ENCODE measurements at places on chromosomes 6 and 20.

GRCh38 chr6:115717472-115717871 is 343.2 kb downstream of the FRK start:
- DNase-seq, result no peak

- DNase-seq, result peak; percentile 7
Measured at GRCh38 chr6:49453221-49453620, 9.8 kb downstream of the MMUT start.

- no peak for DNase-seq
Measured at GRCh38 chr6:38179300-38179699, 359.8 kb downstream of the ZFAND3 start.

DNA sequence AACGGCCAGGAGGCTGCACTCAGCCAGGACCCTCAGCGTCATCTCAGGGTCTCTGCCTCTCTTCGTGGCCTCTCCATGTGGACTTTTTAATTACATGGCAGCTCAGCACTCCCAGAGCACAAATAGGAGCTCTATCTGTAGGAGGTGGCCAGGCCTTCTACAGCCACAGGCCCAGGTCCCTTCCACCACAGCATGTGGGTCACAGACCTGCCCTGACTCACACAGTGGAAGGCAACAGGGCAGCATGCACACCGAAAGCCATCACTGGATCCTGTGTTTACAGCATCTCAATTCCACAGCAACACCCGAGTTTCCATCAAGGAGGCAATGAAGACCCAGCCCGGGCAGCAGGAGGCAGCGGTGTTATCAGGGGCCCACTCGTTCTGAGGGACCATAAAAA is 65.8 kb upstream of the CD93 start:
- no peak for DNase-seq

DNA sequence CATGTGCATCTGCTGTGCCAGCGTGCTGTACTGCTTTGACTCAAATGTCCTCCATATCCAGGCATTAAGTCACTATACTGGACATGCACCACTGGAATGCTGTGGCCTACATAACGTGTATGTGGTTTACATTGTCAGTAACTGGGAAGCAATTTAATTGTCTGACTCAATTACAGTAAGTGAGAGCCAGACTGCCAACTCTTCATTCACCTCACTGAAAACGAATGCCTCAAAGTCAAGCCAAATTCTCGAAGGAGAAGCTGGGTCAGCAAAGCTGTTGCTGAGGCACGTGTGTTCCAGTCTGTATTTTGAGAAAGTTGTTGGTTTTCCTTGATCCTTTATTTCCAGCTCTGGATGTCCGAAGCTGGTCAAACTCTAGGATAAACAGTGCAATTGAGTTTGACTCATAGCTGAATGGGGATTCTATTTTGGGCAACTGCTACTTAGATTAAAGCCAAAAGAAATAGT is 534.3 kb downstream of the COL12A1 start:
- peak; percentile 78 for DNase-seq

GRCh38 chr20:57627339-57627738 is 7.1 kb upstream of the ZBP1 start:
- DNase-seq, result no peak

GRCh38 chr6:8064638-8065518 is 689 bp upstream of the BLOC1S5 start:
- DNase-seq, result no peak

GRCh38 chr20:37283530-37284195 is 5.8 kb upstream of the MANBAL start:
- DNase-seq, result no peak

- DNase-seq, result no peak
Measured at GRCh38 chr6:119043783-119044182, 34.7 kb downstream of the FAM184A start.

DNA sequence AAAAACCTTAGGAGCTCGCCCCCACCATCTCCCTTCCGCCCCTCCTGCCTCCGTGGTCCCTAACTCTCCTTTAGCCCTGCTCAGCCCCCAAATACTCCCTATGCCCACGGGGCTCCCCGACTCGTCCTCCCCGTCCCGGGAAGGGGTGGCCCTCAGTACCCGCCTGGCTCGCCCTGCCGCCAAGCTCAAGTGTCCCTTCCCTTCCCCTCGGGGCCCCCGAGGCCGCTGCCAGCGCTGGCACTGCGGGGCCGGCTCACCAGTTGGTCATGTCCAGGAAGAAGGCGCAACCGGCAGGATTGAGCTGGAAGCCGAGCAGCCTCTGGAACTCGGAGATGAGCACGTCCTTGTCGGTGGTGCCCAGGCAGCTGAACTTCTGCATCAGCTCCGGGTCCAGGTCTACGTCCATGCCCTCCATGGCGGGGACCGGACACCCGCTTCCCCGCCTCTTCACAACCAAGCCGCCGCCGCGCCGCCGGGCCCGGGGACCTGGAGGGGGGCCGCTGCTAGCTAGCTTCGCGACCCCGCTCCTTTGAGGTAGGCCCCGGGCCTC is 303 bp downstream of the ILRUN start:
- peak; percentile 38 for DNase-seq

- no peak for DNase-seq
Measured at GRCh38 chr6:44253307-44254101, 3.8 kb downstream of the SLC35B2 start.

GRCh38 chr6:30533460-30534294 is 22.6 kb downstream of the GNL1 start:
- DNase-seq, result no peak

DNA sequence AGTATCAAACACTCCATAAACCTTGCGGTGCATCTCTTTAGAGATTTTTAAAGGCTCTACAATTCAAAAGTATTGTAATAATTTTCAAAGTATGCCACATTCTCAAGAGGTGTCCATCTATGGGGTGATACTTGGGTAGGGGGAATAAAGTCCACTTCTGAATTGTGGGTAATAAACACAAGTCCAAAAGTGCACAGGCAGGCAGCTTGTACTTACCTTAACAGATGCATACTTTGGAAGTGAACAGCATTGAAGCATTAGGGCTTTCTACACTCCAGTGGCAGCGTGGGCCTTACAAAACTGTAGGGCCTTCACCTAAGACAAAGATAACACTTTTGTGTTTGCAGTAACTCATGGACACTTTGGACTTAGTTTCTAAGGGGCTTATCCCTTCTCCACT is 58.6 kb downstream of the AIG1 start:
- no peak for DNase-seq

DNA sequence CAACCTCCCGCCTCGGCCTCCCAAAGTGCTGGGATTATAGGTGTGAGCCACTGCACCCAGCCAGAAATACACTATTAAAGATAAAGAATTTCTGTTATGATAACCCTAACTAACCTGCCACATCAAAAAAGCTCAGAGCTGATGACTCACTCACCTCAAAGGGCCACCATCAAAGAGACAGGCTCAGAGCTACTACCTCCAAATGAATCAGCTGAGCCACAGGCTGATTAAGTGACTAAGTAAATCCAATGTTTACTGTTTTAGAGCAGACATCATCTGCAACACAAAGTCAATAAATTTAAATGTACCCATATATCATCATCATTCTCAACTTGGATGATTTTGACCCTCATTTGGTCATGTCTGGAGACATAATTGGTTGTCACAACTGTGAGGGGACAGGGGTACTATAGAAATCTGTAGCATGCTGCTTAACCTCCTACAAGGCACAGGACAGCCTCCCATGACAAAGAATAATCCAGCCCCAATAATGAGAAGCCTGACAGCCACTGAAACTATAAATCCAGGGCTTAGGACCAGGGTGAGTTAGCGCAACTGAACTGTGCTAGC is 106.5 kb downstream of the ATP9A start:
- DNase-seq, result peak; percentile 44

DNA sequence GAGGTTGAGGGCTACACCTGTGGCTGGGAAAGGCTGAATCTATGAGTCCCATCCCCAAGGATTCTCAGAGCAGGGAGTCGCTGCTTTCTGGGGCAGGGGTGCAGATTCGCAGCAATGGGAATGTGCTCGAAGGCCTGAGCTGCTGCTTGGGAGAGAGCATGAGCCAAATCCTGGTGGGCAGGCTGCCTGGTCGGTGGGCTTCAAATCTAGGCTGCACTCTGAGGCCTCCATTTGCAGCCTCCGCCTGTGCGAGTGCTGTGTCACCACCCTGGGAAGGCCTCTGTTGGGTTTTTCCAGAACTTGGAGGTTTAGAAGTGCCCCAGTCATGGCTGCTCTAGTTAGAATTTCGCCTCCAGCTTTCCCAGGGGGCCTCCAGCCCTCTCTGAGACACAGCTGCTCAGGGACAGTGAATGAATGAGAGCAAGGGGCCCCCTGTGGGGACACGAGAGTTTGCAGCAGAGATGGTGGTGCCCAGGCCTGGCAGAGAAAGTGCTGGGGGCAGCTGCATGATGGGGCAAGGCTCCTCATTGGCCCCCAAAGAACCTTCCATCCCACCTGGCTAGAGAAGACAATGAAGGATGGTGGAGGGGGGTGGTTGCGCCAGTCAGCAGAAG is 31.1 kb upstream of the RNF24 start:
- DNase-seq, result no peak

DNA sequence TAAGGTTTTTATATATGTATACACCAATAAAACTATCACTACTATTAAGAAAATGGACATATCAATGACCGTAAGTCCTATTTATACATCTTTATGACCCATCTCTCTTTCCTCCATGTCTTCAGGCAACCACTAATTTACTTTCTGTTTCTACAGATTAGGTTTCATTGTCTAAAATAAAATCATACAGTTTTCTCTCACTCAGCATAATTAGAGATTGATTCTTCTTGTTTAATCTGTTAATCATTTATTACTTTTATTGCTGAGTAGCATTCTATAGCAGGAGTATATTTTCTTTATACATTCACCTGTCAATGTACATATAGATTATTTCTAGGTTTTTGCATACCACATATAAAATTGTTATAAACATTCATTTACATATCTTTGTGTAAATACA is 388.0 kb downstream of the RFPL4B start:
- DNase-seq, result no peak

- DNase-seq, result peak; percentile 52
Measured at GRCh38 chr20:57838670-57839151, 128.9 kb upstream of the PMEPA1 start.

- DNase-seq, result no peak
Measured at GRCh38 chr6:36604090-36605060, 10.2 kb downstream of the SRSF3 start.

DNA sequence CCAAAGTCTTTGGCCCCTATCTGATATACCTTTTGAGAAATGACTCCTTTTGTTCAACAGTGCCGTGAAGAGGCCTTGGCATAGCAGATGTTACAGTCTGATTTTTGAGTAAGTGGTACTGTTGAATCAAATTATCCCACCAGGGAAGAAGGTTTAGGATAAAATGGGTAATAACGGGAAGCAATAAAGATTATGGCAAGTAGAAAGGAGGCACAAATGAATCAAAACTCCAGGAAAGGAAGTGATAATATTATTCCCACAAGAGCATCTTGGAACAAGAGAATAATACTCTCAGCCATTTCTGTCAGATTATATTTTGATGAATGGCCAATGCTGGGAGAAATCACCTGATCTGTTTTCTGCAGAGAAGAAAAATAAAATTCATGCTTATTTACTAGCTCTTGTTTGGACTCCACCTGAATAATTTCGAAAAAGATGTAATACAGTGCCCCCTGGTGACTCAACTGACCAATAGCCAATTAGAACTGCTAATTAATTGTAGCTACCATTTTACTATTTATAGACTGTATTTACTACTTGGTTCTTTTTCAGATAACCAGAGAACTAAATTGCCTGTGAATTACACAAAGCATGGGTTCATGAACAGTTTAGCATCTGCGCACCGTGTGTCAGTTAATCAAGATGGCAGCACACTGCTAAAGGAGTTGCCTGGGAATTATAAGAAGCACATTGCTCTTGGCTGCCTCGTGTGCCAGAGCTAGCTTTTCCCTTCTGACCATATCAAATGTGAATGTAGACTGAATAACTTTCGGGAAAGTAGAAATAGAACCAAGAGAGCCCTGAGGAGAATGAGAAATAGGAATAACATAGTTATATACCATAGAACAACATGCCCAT is 78.5 kb upstream of the TRDN start:
- DNase-seq, result no peak

GRCh38 chr6:93300661-93301060 is 118.7 kb downstream of the EPHA7 start:
- no peak for DNase-seq

DNA sequence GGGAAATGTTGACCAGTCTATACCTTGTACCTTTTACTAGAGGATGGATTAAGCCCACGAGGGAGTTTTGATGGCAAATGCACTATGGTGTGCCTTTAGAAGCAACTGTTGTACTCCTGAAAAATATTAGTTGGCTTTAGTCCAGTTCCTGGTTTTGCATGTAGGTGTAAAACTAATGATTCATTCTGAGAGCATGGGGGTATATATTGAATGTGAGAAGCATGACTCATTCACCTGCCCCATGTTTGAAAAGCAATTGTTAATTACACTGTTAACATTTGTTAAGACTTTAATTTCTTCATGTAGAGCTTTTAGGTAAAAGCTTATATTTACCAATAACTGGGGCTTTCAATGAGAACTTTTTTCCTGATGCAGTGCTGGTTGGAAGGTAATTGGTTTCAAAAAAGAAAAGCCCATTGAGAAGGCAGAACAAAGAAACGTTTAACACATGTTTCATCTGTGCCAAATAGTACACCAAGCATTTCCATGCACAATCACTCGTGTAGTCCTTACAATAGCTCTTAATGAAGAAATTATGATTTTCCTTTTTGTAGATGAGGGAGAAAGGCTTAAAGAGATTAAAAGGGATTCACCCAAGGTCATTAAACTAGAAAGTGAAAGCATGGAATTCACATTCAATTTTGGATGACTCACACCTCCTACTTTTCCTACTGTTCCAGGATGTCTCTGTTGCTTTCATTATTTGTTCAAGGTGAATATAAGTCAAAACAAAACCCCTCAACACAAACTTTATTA is 134.1 kb downstream of the CCDC170 start:
- no peak for DNase-seq

- DNase-seq, result no peak
Measured at GRCh38 chr20:8434326-8434876, 302.3 kb downstream of the PLCB1 start.

- no peak for DNase-seq
Measured at GRCh38 chr20:8077137-8077466, 55.0 kb upstream of the PLCB1 start.

- no peak for DNase-seq
Measured at GRCh38 chr20:32163951-32164350, 43.6 kb downstream of the PLAGL2 start.

DNA sequence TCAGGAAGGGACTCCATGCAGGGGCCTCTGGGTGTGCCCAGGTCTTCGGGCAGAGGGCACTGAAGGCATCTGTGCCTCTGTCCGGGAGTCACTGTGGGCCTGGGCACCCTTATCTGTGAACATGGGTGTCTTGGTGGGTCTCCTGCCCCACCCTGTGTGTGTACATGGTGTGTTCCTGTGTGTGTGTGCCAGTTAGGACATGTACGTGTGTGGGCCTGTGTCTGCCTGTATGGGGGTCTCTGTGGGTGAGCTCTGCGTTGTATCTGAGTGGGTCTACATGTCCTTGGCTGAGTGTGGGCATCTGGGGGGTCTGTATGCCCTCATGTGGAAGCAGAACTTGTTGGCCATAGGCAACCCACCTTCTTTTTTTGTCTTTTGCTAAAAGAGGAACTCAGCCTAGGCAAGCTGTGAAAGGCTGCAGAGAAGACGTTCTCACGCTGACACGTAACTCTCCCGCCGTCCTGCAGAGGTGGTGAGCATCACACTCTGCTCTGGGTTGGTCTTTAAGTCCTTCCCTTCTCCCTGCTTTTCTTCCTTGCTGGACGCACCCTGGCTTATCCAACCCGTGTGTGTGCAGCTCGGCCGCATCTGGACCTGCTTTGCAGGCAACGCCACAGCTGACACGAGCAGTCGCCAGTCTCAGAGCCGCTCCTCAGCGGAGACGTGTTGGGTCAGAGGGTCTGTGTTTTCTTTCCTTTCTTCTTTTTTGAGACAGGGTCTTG is 532 bp upstream of the NPBWR2 start:
- DNase-seq, result no peak

GRCh38 chr20:35828434-35828833 is 56.6 kb downstream of the PHF20 start:
- DNase-seq, result no peak
